Frontal cortex (tissue), 4 donors: ENCODE measurements at places on chromosomes 3 and 15. TPM values are rescaled to one million over a fixed set of nuclear protein-coding genes. Genes with fewer than 3 reads are reported as not detected.

The CRYGS gene
- total RNA-seq = 1.6 TPM

The RASSF1 gene
- total RNA-seq = 12.6 TPM

The FSTL1 gene
- 32.2 TPM for total RNA-seq

The BLOC1S6 gene
- 137 TPM for total RNA-seq

The A4GNT gene
- total RNA-seq = not detected

The WDR72 gene
- under 0.01 TPM for total RNA-seq

The BTD gene
- total RNA-seq = 13.9 TPM

The MINAR1 gene
- 6.9 TPM for total RNA-seq

The BNC1 gene
- 0.41 TPM for total RNA-seq

The SAXO2 gene
- total RNA-seq = 4.1 TPM
